ENCODE measurements at places on chromosomes 2 and 18.

- DNase-seq, result no peak
Observed at GRCh38 chr18:23922939-23923338, 91.6 kb upstream of the TTC39C start.

DNA sequence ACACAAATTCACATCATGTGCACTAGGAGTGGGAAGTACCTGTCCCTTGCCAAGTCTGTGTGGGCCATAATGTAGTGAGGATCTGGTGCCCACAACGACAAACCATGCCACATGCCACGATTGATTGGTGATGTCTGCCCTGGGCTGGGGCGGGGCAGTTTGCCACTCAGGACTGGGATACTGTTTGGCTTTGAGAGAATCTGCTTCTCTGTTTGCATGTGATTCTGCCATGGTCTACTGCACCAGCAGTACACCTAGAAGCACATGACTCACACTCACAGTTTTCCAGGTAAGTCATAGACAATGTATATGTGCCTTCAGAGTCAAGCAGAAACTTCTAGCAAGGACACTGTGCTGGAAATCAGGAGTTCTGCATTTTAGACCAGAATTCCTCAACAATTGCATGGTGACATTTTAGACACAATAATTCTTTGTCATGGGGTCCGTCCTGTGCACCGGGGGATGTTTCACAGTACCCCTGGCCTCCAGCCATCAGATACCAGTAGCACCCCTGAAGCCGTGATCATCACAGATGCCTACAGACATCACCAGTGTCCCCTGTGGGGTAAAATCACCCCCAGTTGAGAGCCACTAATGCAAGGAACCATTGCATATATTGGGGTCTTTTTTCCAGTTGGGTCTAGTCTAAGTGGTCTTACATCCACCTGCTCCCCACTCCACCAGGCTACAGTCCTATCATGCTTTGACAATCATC, 278.3 kb downstream of the EIPR1 start:
- DNase-seq, result no peak

DNA sequence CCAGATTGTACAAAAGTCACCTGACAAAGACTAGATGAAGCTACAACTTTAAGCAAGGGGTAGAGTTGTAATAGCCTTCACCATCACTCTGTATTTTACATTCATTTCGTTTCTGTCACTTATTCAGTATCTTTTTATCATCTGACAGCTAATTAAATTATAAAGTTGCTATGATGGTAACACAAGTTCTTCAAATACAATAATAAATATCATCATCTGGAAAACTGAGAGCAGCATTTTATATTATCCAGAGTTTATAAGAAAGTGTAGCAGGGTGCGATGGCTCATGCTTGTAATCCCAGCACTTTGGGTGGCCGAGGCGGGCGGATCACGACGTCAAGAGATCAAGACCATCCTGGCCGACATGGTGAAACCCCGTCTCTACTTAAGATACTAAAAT, 21.1 kb downstream of the DYNC2LI1 start:
- DNase-seq, result no peak

DNA sequence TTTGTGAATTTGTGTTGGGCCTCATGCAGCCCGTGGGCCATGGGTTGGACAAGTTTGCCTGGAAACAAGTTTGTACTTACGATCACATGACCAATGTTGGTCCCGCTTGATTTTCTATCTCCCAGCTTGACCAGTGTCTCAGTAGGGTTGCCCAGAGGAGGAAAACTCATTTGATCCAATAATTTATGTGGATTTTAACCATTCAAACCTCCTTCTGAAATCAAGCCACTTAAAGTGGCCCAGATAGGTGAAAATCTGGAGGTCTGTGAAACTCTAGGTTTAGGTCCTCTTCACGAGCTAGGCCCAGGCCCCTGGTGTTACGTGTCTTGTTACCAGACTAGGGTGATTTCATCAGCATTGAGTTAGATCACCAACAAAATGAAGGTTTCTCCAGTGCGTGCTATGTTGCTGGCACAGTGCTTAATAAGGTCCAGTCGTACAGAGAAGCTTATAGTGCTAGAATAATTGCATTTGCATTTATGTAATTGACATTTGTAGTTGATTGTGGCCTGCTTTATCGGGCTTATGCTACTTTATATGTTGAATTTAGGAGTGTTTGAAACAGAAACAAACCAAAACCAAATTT, 4.4 kb downstream of the ACTR2 start:
- no peak for DNase-seq

- no peak for DNase-seq
Observed at GRCh38 chr2:23620841-23621341, 235.9 kb downstream of the KLHL29 start.

DNA sequence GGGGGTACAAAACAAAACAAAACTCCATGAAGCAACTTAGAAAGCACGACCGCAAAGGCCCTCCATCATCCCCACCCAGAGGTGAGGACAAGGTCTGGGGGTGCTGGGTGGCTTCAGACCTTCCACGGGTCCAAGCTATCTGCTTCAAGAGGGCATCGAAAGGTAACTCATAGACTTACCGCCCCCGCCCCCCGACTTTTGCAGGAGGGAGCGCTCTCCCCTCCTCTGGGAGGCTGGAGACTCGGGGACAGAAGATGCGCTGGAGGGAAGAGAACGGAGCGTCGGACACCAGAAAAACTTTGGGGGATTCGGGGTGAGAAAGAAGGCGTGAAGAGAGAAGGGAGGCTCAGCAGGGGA, 300 bp upstream of the STON1 start:
- DNase-seq, result no peak

- DNase-seq, result no peak
Observed at GRCh38 chr18:57710226-57710625, 88.6 kb upstream of the NARS1 start.

GRCh38 chr2:44553456-44553855, 191.7 kb downstream of the CAMKMT start:
- DNase-seq, result no peak

DNA sequence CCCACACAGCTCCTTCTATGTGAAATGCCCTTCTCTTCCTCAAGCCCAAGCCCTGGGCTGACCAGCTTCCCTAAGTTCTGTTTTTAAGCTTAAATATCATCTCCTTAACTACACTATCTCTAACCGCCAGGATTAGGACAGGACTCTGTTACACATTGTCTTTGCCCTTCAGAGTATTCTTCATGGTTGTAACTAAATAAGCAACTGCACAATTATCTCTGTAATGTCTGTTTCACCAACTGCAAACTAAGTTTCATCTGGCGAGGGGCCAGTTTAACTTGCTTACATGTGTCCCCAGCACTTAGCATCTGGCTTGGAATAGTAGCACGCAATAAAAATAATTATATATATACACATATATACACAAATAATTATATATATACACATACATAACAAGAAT, 1.1 kb upstream of the ERMN start:
- DNase-seq, result no peak

- DNase-seq, result no peak
Observed at GRCh38 chr2:45332567-45332966, 278.5 kb downstream of the SRBD1 start.

GRCh38 chr2:96470636-96471035, 34.5 kb downstream of the NEURL3 start:
- DNase-seq, result no peak

DNA sequence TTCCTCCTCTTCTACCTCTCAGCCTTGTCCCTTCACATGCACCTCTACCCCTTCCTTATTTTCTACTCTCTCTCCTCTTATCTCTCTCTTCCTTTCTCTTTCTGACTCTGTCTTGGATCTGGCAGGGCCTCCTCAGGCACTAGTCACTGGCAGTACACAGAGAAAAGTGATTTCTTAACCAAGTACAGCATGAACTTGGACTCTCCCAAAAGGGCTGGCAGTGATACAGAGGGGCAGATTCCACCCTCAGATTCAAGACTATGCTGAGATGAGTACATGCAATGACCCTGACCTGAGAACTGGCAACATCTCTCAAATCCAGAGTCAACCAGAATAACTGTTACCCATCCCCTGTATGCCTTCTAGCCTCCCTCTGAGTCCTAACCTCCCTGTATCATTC, 4.3 kb downstream of the AOX1 start:
- DNase-seq, result no peak

GRCh38 chr2:179403624-179404023, 139.0 kb upstream of the SESTD1 start:
- no peak for DNase-seq

Measured in DMS153 (cell line).